ENCODE measurements at places on chromosomes 1 and 21.
A peak's percentile ranks its signal among the peaks of the same experiment; 100 is the strongest.

DNA sequence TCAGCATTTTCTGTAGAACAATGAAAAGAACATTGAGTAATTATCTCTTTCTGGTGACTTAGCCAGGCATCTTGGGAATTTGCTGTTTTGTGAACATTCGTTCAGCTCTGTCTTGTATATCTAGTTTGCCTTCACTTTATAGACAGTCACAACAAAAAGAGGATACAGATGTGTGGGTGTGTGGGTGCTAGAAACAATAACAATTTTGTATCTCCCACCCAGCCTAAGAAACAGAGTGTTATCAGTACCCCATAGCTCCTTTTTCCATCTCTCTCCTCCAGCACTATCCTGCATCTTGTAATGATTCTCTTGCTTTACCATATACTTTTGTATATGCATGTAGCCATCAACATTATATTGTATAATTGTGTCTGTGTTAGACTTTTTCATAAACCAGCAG is 33.0 kb downstream of the AK4 start:
- DNase-seq = no peak

DNA sequence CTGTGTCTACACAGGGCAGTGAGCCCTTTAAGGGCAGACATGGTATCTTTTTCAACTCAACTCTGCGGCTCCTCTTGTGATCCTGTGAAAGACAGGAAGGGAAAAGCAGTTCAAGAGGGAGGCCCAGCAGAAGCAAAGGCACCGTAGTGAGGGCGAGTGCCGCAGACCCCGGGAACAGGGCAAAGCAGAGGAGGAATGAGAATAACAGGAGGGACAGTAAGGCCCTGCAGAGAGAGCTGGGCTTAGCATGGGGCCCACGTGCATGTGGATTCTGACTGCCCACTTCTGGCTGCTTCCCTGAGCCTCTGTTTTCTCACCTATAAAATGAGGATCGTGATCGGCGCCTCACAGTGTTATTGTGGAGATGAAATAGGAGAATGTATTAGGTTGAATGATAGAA is 409.3 kb downstream of the PTPRU start:
- no peak for DNase-seq

DNA sequence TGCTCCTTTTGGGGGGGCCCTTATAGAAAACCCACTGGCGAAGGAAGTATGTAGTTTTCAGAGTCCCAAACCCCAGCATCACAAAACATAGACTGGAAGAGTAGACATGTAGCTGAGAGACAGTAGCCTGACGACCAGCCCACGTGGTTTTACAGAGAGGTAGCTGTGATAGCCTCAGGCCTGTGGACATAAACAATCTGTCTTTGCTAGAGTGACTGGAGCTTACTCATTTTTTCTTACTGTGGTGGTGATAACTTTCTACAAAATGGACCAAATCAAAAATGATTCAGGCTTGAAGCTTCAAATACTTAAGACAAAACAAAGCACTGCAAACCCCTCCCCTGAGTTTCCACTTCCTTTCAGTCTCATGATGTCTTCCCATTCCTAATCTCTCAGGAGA is 497.0 kb downstream of the RWDD3 start:
- no peak for DNase-seq

DNA sequence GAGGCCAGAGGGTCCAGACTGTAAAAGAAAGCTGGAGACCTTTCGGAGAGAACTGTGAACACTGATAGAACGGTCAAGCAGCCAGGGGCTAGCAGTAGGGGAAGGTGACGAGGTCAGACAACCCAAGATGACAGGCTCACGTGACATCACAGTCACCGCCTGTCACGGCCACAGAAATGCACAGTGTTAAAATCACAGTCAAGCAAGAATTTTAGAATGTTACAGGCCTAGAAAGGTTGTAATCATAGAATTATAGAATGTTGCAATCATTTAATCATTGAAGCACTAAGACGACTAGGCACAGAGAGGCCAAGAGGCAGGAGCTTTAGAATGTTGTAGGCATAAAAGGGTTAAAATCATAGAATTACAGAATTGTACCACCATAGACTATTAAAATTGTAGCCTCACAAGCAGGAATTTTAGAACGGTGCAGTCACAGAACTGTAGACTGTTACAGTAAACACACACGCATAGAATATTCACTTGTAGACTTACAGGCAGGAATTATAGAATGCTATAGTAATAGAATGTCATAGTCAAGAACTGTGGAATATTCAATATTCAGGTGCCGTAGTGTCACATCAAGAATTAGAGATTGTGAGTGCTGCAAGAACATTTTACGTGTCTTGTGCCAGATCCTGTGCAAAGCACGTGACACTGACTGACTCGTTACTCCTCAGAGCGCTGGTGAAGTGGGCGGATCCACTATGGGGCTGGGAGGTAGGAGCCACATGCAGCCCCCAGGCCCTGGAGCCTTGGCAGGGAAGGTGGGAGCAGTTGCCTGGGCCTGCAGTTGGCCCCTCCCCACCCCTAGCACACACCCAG is 118.1 kb downstream of the EPHB2 start:
- DNase-seq = peak; percentile 55

- DNase-seq = peak; percentile 31
Observed at GRCh38 chr1:172821609-172822274, 162.8 kb downstream of the FASLG start.
